ENCODE measurements at places on chromosomes 1 and 21.

DNA sequence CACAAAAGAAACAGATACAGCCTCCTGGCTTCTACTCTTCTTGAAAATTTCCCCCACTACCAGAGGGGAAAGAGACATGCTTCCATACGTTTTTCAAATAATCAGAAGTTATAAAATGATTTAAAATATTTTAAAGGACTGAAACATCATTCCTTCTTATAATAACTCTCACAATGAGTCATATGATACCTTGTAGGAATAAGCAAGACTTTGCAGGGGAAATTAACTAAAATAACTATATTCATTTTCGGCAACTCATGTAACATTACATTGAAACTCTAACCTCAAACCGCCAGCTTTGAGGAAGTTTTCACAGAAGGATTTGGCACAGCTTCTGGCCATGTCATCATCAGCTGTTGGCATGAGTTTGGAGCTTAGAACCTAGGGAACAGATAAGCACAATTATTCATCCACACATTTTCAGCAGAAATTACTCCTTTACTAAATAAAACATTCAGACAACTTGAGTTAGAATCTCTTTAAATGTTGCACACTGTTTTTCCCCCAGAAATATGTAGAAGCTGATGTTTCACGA is 85.9 kb downstream of the USP24 start:
- no peak for DNase-seq

- no peak for DNase-seq
Measured at GRCh38 chr1:245278846-245279245, 124.1 kb downstream of the KIF26B start.

DNA sequence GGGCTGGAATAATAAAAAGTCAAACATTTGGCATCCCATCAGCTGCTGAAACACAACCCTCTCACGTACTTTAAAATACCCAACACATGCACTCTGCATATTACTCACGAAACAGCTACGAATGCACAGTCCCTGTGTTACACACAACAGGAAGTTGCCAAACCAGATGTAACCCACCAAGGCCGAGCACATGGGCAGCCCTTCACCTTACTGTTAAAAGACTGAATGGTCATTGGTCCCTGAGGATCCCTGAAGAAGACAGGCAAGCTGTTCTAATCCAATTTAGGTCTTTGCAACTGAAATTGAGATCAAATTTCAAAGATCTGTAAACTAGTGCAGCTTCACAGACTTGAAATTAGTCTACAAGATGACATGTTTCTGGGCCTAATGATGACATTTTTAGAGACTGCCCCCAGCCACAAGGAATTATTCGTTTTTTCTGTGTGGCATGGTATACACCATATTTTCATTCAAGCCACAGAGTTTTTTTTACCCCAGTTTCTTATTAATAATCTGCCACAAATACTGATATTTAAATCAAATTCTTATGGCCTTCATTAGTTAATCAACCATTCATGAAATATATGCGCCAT is 25.6 kb upstream of the IER5 start:
- no peak for DNase-seq

DNA sequence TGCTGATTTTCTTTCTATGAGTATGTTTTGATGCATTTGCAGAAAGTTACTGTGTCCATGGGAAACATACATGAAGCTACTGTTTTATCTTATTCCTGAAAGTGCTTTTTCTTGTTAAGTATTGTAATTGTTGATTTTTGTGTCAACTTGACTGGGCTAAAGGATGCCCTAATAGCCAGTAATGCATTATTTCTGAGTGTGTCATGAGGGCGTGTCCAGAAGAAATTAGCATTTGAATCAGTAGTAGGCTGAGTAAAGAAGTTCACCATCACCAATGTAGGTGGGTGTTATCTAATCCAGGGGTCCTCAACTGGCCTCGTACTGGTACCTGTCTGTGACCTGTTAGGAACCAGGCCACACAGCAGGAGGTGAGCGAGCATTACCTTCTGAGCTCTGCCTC is 760.2 kb downstream of the PLA2G4A start:
- no peak for DNase-seq

- no peak for DNase-seq
Measured at GRCh38 chr21:27077501-27077900, 110.6 kb upstream of the ADAMTS5 start.

Measured in cortex of kidney (tissue), 1 donor.